ENCODE measurements at places on chromosomes 11 and 22.

DNA sequence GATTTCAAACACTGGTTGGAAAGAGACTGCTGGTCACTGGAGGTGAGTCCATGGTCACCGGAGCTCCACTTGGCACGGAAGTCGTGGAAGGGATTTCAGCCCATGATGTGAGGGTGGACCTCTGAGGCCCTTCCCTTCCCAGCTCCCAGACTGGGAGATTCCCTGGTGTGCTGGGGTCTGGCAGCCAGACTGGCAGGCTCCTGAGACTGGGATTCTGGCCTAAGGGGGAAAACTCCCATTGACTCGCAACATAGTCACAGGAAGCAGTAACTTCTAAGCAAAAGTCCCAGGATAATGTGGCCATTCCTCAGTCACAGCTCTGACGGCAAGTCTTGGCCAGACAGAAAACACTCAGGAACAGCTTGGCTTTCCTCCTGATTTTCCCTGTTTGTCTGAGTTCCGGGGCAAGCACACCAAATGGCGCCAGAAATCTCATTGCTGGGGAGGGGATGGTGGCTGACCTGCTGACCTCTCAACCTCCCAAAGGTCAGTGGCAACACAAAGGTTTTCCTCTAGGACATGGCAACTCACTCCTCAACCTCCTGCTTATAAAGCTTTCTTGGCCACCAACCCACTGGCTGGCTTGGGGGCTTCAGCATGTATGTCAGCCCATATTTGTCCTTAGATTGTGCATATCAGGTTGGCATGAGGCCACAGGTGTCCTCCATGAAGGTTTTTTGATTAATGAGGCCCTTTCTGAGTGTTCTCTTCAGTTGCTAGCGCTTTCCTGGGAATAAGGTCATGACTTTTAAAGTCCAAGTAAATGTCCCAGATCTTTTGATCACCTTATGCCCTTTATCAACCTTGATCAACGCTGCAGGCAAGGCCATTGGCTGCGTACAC lies 99.5 kb downstream of the CCDC81 start:
- DNase-seq = no peak

- DNase-seq = no peak
These were observed 106.9 kb downstream of the ZBTB16 start for GRCh38 chr11:114166362-114166761.

DNA sequence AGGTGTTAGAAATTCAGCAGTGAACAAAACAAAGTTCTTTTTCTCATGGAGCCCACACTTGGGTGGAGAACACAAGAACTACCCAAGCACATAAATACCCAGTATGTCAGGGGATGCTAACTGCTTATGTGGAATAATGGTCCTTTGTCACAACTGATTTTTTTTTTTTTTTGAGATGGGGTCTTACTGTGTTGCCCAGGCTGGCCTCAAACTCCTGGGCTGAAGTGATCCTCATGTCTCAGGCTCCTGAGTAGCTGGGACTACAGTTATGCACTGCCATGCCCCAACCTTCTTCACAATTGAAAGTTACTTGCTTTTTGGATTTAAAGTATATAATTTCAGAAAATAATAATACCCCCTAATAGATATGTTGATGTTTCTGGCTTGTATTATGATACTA lies 122.6 kb upstream of the RASSF10 start:
- no peak for DNase-seq

DNA sequence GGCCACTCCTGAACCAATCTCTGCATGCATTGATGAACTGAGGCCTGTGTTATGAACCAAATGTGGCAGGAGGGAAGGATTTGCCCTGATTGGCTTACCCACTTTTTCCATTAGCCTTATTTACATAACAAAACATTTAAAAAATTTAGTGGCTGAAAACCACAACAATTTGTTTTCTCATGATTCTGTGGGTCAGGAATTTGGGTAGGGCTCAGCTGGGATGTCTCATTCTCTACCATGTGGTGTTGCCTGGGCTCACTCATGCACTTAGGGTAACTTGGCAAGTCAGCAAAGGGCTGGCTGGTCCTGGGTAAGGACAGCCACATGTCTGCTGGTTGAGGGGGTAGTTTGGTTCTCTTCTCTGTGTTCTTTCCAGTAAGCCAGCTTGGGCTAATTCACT lies 35.1 kb upstream of the CYP2R1 start:
- no peak for DNase-seq

GRCh38 chr11:12103411-12104225 lies 6.8 kb upstream of the MICAL2 start:
- no peak for DNase-seq

- DNase-seq = peak; percentile 24
These were observed 35.0 kb upstream of the OR9G4 start for GRCh38 chr11:56783448-56784041.

DNA sequence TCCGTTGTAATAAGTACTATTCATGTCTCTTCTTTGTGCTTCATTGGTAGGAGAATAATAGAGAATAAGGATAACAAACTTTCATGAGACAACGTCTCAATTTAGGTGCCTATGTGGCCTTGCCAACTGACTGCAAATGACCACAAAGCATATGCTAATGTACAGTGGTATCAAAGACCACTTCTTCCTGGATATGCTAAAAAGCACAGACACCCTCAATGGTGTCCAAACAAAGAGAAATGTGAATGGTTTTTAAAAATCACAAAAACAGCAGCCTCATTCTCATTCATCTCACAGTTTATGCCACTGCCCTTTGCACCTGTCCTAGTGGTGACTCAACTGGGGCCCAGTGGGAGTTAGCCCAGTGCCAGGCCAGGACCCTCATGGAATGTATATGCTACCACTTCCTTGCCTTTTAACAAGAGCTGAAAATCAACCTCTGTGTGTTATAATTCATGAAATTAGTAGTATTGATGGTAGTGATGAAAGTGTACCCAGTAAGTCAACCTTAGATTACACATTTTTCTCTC lies 65.2 kb upstream of the MTMR2 start:
- DNase-seq = no peak

GRCh38 chr11:68229601-68230000 lies 16.5 kb upstream of the KMT5B start:
- no peak for DNase-seq

GRCh38 chr22:26857169-26857568 lies 199.8 kb downstream of the MIAT start:
- DNase-seq = no peak

DNA sequence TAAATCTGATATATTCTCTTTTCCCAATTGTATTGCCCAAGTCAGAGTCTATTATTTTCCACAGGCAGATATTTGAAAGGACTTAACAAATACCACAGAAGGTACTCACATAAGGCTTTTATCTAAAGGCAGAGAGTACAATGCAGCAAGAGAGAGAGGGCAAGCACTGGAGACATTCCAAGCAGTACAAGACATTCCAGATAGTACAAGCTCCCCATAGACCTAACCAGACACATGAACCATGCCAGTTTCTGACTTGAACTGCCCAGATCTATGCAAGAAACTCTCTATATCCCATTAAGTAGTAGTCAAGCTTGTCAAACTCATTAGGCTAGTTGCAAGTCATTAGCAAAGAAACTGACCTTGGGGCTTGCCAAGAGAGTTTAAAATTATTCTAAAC lies 11.2 kb upstream of the MS4A6E start:
- no peak for DNase-seq

- DNase-seq = no peak
These were observed 7.6 kb downstream of the YDJC start for GRCh38 chr22:21622011-21622918.

DNA sequence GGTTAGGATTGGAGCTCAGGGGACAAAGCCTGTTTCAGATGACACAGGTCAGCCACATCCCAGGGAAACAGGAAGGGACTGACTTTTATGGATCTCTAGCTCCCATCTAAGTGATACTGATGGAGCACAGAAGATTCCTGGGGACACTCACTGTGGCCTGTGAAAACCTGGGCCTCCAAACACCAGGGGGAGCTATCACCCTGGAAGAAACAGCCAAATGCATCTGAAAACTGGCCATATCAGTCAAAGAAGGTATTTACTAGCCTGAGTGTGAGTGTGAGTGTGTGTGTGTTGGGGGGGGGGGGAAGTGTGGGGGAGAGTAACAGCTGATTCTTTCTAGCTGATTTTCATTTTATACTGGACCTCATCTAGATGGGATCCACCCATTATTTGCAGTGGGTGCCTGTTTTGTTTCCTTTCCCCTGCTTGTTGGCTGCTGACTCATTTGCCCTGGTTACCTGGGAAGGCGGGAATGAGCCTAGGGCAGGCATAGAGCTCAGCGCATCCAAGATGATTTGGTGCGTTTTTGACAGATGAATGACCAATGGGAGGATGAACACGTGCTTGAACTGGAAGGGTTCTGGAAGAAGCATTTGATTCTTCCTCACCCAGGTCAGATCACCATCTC lies 284.0 kb downstream of the KIRREL3 start:
- DNase-seq = no peak

GRCh38 chr22:43100225-43100624 lies 10.3 kb upstream of the BIK start:
- DNase-seq = no peak

DNA sequence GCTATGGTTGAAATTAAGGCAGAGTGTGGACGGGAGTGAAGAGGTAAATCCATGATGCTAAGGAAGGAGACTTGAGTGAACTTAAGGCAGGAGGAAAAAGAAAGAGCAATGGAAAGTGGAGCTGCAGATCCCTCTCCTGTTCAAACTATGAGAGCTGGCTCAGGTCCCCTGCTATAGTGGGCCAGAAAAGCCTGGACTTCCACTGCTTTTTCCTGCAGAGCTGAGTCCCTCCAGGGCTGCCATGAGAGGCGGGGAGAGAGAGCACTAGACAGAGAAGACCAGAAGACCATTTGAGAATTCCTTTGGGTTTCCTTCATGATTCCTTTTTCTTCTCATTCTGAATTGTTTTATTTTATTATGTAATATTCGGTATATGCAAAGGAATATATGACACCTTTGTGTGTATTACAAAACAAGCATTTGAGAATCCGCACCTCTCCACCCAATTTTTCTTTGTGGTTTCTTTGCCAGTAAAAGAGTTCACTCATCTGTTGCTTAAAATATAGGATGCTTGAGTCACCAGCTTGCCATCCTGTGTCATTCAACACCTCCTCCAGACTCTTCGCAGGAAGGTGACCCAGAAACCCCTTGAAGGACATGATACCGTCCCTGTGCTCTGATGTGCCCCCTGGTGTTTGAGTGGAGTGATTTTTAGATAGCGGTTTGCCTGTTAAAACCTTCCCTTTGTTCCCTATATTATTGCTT lies 24.4 kb downstream of the SREBF2 start:
- DNase-seq = no peak
